ENCODE measurements at places on chromosomes 11 and 22.

GRCh38 chr11:46422588-46422987 lies 31.0 kb upstream of the CHRM4 start:
- DNase-seq = no peak

- no peak for DNase-seq
These were observed 51.3 kb upstream of the HMGXB4 start for GRCh38 chr22:35205961-35206360.

DNA sequence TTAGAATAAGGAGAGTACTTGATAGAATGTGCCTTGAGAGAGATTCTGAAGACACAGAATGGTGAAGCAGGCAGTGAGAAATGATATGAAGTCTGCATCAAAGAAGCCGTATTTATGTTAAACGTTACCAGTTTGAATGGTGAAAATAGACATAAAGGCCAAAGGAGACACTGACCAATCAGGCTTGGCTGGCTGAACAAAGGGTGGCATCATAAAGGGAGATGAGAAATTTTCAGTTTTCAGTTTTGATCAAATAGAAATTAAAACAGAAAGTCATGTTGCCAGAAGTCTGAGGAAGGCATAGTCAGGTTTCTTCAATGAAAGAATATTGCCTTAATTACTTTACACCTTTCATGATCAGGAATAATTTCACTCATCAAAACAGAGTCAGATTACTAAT lies 6.6 kb downstream of the OR51F1 start:
- DNase-seq = no peak

DNA sequence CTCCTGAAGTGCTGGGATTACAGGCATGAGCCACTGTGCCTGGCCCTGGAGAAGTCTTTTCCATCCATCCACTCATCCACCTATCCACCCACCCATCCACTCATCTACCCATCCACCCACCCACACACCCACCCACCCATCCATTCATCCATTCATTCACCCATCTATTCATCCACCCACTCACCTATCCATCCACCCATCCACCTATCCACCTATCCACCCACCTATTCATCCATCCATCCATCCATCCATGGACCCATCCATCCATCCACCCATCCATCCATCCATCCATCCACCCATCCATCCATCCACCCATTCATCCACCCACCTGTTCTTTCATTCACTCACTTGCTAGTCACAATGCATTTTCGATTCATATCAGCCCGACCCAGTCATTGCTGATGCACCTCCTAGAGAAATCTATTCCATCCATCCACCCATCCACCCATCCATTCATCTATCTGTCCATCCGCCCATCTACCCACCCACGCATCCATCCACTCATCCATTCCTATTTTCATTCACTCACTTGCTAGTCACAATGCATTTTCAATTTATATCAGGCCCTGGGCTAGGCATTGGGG lies 17.7 kb upstream of the SUN2 start:
- no peak for DNase-seq

DNA sequence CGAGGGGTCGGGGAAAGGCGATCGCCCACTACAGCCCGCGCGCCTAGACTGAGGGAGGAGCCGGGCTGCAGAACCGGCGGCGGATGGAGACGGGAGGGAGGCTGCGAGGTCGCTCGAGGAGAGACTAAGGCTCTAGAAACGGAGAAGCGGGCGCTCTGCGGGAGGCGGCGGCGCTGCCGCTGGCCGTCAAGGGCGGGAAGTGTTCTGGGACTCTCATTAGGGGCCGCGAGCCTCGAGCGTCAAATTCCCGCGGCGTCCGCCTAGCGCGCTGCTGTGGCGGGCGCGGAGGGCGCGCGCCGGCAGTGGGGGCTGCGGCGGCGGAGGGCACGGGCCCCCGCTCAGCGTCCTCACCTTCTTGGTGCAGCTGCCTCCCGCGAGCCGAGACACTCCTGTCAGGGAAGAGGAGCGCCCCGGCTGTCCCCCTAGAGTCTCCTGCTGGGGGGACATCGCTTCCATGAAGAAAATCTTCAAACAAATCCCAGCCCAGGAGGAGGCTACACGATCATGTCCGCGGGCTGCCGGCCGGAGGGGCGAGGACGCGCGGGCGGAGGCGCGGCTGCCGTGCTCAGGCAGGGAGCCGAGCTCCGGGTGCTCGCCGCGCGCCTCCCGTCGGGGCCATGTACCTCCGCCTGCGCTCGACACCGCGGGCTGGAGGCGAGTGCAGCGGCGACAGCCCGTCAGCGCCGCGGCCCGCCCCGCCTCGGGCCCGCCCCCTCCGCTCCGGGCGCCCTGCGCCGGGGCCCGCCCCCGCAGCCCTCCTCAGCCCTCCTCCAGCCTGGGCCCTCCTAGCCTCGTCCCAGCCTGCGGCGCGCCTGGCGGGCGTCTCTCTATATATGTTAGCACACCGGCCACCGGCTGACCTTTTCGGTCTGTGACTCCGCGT lies at the start of gene ARHGAP20:
TSS of gene ARHGAP20 (minus strand) at position 662 of the 883 bp plus-strand sequence. CDS start at position 456, 206 bp downstream.
- no peak for DNase-seq

DNA sequence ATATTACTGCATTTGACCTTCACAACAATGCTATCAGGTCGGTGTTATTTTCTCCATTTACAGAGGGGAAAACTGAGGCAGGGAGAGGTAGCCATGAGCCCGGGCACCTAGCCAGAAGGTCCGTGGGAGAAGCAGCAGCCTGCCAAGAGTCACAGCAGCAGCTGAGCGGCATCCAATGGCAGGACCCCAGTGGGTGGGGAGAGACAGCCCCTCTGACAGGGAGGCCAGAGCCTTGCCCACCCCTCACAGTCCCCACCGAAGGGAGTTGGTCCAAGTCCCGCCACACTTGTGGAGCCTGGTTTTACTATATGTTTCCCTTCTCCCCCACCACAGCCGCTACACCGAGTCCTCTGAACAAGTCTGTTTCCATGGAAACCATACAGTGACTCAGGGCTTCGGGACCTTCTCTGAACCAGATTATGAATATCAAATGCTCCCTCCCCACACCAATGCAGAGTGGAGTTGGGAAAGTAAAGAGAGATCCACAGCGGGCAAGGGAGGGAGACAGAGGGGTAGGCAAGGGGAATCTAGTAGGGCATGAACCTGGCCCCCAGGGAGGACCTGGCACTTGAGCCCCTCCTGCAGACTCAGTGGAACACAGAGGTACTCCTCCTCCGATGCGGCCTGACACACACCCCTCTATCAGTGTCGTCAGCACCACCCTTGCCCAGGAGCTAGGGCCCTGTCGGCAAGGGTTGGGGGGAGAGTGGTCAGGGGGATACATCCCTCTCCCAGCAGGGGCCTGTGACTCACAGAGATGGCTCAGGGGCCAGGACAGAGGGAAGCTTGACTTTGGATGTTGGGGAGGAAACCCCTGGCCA lies 2.5 kb downstream of the CHST1 start:
- no peak for DNase-seq

- no peak for DNase-seq
These were observed 87.3 kb downstream of the NAT10 start for GRCh38 chr11:34192481-34193401.

GRCh38 chr11:131207901-131208300 lies 162.5 kb upstream of the NTM start:
- DNase-seq = no peak

DNA sequence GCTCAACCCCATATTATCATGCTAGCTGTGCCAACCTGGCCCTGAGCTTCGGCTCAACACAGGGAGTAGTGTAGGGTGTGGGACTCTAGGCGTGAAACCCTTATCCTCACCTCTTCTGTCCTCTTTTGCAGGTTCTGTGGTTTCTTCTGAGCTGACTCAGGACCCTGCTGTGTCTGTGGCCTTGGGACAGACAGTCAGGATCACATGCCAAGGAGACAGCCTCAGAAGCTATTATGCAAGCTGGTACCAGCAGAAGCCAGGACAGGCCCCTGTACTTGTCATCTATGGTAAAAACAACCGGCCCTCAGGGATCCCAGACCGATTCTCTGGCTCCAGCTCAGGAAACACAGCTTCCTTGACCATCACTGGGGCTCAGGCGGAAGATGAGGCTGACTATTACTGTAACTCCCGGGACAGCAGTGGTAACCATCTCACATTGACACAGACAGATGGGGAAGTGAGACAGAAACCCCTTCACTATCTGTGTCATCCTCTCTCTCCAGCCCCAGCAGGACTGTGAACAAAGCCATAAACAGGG lies 76.4 kb downstream of the GGTLC2 start:
- no peak for DNase-seq

GRCh38 chr22:38727530-38728451 lies 22.0 kb downstream of the GTPBP1 start:
- no peak for DNase-seq

DNA sequence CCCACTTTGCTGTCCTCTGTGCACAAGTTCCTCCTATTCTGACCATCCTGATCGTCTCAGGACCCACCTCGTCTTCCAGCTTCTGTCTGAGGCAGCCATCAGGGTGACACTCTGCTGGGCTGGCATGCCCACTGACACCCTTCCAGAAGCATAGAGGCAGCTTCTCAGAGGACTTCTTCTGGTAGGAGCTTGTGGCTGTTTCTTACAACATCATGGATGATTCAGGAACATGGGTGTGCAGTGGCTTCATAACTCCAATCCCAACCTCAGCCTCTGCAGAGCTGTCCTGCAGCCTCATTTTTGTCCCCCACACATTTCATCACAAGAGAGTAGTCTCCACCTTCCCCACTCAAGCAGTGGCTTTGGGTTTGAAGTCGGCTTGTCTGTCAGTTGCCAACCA lies 20.9 kb upstream of the CTR9 start:
- DNase-seq = no peak

DNA sequence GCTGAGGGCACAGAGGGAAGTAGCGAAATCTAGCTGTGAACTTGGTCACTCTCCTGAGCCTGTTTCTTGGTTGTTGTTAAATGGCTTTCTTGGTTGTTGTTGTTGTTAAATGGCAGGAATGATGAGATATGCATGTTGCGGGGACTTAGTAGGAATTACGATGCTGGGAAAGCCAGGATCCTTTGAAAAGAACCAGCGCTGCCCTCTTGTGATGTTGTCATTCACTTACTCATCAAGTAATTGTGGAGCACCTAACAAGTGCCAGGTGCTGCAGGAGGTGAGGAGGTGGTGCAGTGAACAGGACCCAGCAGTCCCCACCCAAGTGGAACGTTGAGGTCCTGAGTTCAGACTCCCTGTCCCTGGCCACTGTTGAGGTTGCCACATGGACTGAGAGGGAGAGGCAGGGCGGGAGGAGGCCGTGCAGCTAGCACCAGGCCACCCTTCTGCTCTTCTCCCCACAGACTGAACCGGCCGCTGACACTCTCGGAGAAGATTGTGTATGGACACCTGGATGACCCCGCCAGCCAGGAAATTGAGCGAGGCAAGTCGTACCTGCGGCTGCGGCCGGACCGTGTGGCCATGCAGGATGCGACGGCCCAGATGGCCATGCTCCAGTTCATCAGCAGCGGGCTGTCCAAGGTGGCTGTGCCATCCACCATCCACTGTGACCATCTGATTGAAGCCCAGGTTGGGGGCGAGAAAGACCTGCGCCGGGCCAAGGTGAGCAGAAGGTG lies 36.8 kb downstream of the POLR3H start:
- no peak for DNase-seq

DNA sequence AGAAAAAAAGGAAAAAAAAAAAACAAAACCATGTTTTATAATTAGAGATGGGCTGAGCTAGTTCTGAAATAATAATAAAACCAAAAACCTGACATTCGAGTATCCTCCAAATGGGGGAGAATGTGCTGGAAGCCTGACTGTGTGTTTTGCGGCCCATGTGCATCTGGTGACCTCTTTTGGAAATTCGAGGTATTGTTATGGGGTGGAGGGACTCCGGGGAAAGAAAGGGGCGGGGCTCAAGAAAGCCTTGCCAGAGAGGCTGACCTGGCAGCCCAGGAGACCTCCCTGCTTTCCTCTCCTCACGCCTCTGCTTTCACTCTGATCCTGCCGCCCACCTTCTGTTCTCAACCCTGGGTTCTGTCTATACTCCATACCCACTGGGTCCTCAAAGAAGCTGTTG lies 72.9 kb downstream of the CTTN start:
- DNase-seq = peak; percentile 48

DNA sequence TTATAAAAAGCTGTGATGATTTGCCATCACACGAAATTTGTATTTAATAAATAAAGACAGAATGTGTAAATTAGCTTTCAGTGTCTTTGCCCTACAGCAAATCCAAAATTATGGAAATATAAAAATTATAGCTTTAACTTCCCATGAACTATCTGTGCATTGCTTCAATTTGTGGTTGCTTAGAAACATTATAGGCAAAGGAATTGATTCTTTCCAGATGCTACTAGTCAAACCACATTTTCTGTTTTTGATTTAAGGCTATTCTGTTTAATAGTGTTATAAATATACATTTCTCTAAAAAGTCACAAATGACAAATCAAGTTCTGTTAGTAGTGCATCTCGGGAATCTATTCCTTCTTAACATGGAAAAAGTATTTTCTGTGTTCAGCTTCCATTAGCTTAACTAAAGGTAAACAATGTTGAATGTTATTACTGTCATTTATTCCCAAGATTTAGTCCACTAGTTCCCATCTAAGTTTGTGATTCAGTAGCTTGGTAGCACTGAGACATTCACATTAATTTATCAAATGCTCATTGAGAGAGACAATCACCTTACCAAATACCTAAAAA lies 1086.3 kb upstream of the CCDC90B start:
- no peak for DNase-seq

GRCh38 chr11:27505781-27506180 lies 788 bp downstream of the LIN7C start:
- no peak for DNase-seq

DNA sequence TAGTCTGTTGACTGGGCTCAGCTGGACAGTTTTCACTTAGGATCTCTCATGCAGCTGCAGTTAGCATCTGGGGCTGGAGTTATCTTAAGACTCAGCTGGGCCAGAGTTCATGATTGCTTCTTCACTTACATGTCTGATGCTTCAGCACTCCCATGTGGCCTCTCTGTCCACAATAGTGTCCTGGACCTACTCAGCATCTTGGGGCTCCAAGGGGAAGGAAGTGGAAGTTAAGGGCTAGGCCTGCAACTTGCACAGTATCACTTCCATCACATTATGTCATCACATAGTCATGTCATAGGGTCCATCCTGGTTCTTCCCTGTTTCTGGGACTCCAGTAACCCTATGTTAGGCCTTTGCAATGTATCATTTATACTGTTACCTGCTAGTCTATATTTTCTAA lies 115.9 kb downstream of the C11orf65 start:
- no peak for DNase-seq

GRCh38 chr11:8018484-8019313 lies 31.6 kb downstream of the EIF3F start:
- DNase-seq = peak; percentile 45

GRCh38 chr22:29581799-29582198 lies 886 bp upstream of the NIPSNAP1 start:
- DNase-seq = no peak

DNA sequence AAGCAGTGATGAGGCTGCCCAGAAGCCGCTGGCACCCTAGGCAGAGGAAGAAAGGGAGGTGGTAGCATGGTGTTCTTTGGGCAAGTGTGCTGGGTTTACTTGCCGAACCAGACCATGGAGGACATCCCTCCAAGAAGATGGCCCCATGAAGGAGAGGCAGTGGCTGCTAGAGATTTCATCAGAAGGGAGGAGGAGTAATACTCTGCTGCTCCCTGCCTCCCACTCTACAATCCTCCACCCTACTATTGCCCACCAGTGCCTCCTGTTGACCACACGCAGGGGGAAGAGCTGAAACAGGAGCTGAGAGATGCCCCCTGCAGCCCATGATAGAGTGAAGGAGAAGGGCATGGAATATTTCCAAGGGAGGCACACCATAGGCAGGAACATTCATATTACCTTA lies 51.0 kb upstream of the PRSS23 start:
- DNase-seq = no peak
